ENCODE measurements at places on chromosomes 6 and 20.

- DNase-seq = no peak
Observed at GRCh38 chr20:62025832-62026563, 39.7 kb downstream of the TAF4 start.

- DNase-seq = no peak
Observed at GRCh38 chr20:62997417-62998035, 9.2 kb downstream of the BHLHE23 start.

GRCh38 chr6:159151266-159151855 lies 17.8 kb upstream of the FNDC1 start:
- DNase-seq = no peak

DNA sequence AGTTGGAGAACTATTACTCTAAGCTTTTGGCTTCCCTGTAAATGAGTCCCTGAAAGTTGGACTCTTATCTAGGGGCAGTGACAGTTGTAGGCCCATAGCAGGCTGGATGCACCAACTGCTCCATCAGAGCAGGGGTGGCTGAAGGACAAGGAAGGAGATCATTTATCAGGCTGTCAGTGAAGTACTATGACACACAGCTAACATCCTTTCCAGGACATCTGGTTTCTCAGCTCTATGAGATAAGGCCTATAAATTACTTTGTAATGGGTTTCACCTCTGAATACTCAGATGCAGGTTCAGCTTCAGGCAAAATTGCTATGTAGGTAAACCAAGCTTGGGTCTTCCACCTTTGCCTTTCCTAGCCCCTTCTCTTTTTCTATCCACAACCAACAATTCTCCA lies 468.5 kb downstream of the KIF16B start:
- DNase-seq = no peak

DNA sequence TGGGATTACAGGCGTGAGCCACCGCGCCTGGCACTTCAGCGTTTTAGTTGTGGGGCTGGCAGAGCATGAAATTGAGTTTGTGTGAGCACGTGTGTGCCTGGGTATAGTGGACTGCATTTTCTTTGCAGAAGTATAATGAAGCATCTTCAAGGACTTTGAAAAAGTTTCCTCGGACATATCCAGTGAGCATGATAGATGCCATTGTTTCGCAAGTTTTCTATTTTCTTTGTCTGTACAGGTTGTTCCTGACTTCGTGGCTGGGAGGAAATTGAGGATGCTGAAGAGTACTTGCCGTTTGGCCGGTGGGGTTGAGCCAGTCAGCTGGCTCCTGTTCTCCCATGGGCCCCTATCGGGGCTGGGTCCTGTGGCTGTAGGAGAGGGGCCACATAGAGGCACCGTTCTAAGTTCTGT lies 55.9 kb downstream of the RREB1 start:
- DNase-seq = no peak

DNA sequence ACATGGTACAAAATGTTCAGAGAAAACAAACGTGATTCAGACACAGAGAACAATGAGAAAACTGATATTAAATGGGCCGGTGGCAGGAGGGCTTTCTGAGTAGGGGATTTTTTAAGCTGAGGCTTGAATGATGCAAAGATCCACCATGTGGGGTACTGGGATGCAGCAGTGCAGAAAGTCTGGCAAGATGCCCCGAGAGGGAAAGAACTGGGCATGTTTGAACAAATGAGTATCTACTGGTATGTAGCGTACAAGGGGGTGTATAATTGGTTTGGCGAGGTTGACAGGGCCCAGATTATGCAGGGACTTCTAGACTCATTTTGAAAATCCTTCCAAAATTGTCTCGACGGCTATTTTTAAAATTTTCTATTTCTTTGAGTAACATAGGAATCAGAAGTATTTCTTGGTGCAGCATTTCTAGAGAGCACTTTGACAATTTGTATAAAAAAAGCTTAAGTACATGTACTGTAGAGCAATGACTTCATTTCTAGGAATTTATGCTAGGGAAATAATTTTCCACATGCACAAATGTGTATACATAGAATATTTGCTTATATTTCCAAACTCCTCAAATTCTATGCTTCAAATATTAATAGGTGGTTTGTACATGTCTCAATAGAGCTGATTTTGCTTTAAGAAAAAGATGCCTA lies 119.6 kb upstream of the DOK5 start:
- no peak for DNase-seq

- no peak for DNase-seq
Observed at GRCh38 chr6:93972791-93973190, 553.4 kb upstream of the EPHA7 start.

DNA sequence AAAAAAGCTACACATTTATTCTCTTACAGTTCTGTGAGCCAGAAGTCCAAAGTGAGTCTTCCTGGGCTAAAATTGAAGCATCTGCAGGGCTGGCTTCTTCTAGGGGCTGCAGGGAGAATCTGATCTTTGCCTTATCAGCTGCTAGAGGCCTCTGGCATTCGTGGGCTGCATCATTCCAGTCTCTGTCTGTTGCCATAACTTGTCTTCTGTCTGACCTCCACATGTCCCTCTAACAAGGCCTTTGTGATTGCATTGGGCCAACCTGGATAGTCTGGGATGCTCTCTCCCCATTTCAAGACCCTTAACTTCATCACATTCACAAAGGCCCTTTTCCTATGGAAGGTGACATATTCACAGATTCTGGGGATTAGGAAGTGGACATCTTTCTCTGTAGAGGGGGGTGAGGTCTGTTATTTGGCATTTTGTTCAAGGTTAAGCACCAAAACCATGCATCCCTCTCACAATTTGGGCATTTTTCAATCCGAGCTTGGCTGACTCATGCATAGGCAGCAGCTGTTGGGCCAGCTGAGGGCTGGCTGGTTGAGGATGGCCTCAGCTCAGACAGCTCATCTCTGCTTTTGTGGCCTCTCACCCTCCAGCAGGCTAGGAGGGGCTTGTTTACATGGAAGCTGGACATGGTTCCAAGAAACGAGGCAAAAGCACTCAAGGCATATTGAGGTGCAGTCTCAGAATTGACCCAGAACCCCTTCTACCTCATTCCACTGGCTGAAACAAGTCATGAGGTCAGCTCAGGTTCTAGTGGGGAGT lies 116.1 kb upstream of the NXT1 start:
- no peak for DNase-seq

DNA sequence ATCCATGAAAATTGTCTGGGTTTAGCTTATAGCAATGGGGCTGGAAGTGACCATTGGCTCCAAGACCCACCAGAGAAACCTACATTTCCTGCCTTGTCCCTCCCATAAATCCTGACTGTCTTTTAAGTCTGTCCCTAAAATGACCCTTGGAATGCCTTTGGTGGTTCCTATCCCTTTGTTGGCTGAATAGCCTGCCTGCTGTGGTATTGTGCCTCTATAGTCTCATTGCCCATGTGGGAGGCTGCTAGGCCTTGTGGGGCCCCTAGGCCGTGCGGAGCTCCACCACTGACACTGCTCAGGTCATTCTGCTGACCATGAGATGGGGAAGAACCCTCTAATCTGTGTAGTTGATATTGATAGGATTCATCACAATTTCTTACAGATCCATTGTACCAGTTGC lies 43.3 kb downstream of the SCP2D1 start:
- no peak for DNase-seq

DNA sequence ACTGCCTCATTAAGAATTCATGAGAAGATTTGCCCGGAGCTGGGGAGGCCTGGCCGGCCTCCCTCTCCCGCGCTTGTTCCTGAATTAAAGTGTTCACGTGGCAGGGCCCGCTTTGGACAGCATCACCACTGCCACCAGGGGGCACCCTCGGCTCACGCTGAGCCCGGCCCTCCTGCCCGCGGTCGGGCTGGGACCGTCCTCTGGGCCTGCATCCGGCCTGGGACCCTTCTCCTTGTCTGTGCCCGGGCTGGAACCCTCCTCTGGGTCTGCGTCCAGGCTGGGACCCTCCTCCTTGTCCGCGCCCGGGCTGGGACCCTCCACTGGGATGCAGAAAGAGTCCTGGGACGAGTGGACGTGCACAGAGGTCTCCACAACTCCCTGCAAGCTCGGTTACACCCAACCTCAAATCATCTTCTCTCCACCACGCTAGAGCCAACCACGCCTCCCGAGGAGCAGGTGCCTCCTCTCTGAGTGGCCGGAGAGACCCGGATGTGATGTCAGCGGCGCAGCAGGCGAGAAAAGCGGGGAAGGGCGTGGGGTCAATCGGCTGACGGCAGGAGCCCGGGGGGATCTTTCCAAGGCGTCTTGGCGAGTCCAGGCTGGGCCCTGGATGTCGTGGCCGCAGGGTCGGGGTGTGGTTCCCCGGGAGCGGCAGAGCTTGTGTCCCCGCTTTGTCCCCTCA lies 50.9 kb upstream of the DACT2 start:
- no peak for DNase-seq

GRCh38 chr6:14265049-14266021 lies 147.8 kb downstream of the CD83 start:
- DNase-seq = no peak

DNA sequence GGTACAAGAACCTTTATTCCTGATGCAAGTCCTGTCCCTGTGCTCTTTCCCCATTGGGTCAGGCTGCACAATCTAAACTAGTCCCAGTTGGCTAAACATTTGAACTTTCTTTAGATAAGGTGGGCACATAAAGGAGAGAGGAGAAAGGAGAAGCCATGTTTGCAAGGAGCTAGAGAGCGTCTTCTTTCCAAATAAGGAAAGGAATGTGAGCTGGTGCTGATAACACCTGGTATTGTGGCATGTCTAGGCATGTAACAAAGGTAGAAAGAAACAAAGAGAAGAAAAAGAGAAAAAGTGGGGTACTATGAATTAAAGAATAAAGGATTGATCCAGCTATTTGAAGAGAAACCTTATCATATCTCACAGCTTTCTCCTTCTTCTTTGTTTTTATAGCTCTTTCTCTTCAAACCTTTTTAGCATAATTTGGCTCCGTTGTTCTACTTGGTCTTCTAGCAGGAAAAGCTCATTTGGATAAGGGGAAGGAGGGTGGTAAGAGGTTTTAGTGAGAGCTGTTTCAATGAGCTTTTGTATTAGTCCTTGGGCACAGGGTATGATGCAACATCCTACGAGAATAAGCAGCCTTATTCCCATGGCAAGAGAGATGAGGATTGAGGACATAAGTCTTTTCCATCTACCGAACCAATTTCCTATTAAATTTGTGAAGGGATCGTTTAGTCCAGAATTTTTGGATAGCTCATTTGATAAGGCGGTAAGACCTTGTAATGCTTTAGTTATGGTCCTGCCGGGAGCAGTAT lies 415.5 kb upstream of the MAN1A1 start:
- DNase-seq = no peak

DNA sequence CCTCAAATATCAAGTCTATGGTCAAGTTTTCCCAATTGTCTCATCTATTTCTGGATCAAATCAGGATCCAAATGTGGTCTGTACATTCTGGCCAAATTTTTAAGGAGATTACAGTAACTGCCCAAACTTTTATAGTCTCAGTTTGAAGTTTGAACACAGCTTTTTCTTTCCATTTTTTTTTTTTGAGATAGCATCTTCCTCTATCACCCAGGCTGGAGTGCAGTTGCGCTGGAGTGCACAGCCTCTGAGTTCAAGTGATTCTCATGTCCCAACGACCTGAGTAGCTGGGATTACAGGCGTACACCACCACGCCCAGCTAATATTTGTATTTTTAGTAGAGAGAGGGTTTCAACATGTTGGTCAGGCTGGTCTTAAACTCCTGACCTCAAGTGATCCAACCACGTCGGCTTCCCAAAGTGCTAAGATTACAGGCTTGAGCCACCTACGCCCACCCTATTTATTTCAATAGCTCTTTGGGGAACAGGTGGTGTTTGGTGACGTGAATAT lies 84.9 kb upstream of the CARMIL1 start:
- no peak for DNase-seq

- DNase-seq = no peak
Observed at GRCh38 chr20:4766631-4767030, 44.9 kb downstream of the PRND start.

GRCh38 chr20:36307412-36308325 lies 1.5 kb downstream of the DLGAP4 start:
- no peak for DNase-seq

DNA sequence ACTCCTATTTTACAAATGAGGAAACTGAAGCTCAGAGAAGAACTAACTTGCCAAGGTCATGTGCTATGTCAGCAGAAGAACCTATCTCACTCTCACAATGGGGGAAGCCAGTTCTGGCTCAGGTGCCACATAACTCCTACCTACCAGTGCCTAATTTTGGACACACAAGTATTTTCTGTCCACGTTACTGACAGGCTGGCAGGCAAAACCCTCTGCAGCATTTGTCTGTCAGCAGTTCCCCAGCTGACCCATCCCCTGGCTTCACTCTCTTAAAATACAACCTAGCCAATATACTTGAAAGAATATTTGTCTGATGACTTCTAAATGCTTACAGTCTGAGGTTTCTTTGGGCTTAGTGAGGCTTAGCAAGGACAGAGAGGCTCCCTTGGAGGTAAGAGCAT lies 15.5 kb downstream of the GSS start:
- no peak for DNase-seq

DNA sequence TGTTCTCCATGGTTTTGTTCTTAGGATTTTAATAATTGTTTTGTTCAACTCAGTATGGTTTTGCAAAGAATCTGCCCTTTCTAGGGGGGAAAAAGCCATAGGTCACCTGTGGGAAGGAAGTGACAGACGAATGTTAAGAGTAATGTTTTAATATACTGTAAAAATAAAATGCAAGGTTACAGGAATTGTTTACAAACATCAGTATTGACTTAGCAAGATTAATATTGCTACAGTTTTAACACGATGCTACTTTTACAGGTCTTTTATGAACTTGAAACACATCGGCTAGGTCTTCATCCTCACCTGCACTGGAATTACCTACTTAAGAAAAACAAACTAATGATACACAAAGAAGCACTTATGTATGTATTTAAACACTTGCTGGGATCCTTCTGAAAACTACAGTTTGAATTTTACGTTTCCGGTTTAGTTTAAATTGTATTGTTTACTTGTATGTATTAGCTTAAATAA lies 1.7 kb upstream of the NKX2-4 start:
- DNase-seq = no peak

Data from NCI-H187 (cell line).